NCI-H345 (cell line): ENCODE measurements at places on chromosomes 4 and X.
A peak's percentile ranks its signal among the peaks of the same experiment; 100 is the strongest.

DNA sequence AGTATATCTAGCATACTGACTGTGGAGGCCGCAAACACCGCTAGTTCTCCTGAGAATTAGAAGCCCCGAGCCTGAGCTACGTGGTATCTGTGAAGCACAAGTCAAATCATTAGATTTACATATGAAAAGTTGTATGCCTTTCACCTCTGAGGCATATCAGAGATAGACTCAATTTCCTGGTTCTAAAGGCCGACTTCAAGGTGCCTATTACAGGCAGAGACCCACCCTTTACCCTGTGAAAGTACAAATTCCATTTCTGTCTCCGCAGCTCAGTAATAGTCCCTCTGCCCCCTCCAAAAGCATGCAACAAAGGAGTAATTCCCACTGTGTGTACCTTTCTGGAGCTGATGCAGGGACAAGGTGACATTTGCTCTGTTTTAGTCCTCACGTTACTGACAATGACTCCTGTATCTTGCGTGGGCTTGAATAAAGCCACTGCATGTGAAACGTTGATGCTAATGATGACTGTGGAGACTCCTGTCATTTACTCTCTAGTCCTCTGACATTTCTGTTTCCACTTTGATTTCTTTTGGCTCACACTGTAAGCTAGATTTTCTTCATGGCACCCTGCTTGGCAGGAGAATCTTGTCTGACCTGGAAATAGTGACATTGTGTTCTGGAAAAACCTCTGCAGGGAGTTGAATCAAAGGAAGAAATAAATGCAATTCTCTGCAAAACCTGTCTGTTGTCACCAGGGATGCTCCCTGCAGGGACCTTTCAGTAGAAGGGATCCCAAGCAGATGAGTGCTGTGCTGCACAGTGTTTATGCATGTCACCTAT lies 273.2 kb upstream of the EMCN start:
- no peak for DNase-seq

DNA sequence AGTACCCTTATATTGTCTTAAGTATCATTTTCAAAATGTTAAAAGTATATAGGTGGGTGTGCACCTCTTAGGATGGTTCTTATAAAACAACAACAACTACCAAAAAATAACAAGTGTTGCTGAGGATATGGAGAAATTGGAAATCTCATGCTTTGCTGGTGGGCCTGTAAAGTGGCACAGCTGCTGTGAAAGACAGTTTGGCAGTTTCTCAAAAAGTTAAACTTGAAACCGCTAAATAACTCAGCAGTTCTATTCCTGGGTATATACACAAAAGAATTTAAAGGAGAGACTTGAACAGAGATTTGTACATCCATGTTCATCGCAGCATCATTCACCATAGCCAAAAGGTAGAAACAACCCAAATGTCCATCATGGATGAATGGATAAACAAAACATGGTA lies 65.5 kb downstream of the HAND2 start:
- DNase-seq = no peak

DNA sequence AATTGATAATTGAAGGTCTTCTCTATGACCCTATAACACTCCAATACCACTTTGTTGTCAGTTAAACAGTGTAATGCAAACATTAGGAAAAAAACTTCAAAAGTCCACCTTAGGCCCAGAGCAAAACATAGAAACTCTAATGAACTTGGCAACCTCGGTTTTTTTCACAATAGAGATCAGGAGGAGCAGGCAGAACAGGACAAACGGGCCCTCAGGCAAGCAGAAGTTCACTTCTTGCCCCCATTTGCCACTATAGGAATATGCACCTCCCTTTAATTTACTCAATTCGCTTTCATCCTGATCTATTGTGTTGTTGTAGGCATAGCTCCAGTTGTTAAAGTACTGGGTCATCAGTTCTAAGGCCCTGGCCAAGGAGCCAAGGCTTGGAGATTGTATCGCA lies 18.2 kb downstream of the ACOX3 start:
- no peak for DNase-seq

- no peak for DNase-seq
Observed at GRCh38 chr4:185520119-185520518, 15.2 kb downstream of the PDLIM3 start.

- DNase-seq = no peak
Observed at GRCh38 chrX:147847999-147848398, 63.7 kb upstream of the FMR1 start.

DNA sequence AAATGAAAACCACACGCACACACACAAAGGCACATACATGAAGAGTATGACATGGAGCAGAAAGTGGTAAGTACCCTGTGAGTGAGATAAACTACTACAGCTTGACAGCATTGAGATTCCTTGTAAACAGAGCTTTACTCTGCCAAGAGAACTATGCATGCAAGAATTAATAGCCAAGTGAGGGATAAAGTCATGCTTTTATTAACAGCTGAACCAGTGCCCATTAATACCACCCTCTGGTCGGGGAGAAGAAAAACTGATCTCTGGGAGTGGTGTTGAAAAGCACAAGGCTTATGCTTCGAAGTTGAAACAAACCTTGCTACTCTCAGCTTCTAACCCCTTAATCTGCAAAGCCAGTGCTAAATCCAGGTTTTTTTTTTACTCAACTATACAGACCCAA lies 95.9 kb upstream of the C1QTNF7 start:
- DNase-seq = no peak

GRCh38 chrX:91414713-91415112 lies 19.9 kb upstream of the PABPC5 start:
- no peak for DNase-seq

DNA sequence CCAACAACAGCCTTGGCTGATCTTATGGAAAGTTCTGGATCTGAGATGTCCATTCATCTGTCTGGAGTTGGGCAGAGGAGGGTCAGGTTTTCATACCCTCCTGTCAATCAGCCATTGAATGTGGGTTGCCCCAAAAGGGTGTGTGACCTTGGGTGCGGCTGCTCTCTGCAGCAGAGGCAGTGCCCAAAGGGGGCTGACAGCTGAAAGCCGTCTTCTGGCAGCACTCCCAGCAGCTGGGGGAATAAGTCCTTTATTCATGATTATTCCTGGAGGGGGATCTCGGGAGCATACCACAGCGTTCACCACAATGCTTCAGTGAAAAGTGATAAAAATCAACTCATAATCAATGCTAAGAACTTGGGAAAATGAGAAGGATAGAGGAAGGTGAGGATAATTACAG lies 54.7 kb downstream of the OTC start:
- DNase-seq = no peak

DNA sequence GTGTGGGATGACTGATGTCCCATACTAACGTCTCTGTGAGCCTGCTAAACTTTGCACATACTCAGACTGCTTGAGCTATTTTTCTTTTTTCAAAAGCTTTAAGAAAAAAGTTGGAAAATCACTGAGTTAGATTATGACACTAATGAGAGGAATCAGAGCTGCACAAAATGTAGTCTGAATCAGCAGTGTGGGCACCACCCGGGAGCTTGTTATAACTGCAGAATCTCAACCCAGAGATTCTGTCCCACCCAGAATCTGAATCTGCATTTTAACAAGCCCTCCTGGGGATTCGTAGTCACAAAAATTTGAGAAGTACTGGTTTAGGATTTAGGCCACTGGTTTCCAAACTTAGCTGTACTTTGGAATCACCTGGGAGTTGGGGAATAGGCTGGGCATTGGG lies 102.1 kb upstream of the MID1IP1 start:
- no peak for DNase-seq

DNA sequence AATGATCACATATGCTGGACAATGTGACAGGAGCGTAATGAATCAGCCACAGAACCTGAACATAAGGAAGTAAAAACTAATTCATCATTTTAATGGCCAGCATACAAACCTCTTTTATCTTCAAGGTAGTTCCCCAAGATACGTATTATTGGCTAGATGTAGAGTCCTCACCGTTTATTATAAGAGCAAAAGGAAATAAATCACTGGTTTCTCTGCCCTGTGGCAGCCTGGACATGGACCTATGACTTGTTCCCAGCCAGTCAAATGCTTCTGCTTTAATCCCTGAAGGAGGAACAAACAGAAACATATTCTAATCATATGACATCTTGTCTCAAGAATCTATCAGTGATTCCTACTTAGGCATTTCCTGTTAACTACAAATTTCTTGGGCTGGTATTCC lies 86.8 kb upstream of the FAM241A start:
- no peak for DNase-seq

- DNase-seq = no peak
Observed at GRCh38 chr4:48033825-48034413, 17.3 kb downstream of the NIPAL1 start.

GRCh38 chr4:8409264-8410065 lies 31.1 kb downstream of the ACOX3 start:
- no peak for DNase-seq

DNA sequence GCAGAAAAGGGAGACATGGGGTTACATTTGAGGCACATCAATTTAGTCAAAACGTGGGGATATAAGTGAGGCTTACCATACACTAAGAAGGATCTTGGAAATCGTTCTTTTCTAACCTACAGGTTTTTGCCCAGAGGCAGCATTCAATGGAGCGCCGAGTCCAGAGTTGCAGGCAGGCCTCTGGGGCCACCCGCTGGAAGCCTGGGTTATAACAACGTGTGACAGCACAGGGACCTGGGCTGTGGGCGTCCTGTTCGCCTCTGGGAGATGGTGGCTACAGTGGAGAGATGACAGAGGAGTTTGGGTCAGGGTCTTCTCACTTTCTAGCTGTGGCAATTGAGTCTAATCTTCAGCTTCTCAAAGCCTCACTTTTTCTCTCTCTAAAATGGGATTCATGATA lies 53.9 kb downstream of the ENPP6 start:
- DNase-seq = peak; percentile 3

- no peak for DNase-seq
Observed at GRCh38 chr4:158121161-158121579, 51.7 kb downstream of the GASK1B start.

DNA sequence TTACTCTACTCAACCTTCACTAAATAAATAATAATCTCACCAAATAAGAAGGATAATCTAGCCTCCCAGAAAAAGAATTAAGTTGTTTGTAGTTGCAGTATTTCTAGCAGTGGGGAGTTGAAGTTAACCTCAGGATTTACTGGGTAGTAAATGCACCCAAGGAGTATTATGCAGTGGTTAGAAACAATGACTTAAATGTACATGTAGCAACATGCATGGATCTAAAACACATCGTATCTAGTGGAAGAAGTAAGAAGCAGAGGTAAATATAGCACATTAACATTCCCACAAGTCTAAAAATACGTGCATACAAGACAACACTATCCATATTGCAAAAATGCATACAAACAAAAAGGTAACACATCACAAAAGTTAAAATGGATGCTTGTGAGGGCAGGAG lies 44.2 kb upstream of the SMAD1 start:
- DNase-seq = no peak

DNA sequence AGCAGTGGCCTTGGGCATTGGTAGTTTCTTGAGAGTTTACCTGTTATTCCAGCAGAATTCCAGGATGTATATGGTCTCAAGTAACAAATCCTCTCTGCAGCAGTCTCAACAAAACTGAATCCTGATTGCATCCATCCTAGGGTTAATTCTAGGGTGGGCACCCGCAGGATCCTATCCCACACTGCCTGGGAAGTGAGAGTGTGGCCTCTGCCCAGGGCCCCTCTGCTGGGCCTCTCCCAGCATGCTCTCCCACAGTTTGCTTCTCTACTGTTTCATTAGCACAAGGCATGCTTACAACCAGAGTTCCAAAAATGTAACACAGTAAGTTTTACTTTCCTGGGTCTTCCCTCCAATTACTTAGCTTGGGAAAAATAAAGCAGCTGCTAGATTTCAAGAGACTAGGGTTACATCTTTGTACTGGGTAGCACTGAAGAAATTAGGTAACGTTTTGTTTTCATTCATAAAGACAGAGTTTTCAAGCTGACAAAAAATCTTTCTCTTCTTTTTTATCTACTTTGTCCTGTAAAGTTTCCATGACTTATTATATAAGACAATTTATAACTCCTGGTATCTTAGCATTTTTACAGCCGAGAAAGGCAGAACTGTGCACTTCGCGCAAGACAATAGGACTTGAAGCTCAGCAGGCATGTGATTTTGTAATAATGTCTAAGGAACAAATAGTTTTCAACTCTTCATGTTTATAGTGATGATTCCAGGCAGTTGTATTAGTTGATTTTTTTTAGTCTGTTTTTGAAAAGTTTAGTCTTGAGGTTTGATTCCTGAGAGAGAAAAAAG lies 131.2 kb upstream of the PCDH18 start:
- no peak for DNase-seq

DNA sequence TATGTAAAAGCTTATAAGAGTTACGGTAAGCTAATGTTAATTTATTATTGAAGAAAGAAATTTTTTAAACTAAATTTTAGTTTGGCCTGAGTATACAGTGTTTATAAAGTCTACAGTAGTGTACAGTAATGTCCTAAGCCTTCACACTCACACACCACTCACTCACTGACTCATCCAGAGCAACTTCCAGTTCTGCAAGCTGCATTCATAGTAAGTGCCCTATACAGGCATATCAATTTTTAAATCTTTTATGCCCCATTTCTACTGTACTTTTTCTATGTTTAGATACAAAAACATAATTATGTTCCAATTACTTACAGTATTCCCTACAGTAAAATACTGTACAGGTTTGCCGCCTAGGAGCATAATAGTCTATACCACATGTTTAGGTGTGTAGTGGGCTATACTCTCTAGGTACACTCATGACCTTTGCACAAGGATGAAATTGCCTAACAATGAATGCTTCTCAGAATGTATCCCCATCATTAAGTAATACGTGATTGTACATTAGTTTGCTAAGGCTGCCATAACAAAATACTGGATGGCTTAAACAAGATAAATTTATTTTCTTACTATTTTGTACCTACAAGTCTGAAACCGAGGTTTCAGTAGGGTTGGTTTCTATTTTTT lies 333.8 kb upstream of the PCDH7 start:
- DNase-seq = no peak

DNA sequence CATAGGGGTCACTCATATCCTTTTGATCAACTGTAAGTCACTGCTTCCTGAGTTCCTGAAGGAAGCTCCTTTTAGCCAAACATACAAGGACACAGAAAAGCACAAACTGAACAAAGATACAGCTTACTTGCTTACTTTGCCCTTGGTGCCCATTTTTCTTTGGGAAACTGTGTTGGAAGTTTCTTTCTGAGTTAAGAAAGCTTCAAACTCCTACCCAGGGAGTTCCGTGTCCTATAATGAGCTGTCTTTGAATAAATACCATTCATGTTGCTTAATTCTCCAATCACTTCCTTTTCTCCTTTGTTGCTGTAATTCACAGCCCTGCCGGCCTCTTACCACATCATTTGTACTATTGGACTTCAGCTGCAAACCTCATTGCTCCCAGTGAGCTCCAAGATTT lies at the start of gene ADH4:
Gene ADH4, minus strand, starts transcription at position 228 of the 400 bp plus-strand sequence. Its CDS starts 75 bp downstream, at position 153.
- no peak for DNase-seq

GRCh38 chr4:156941940-156942548 lies 29.6 kb downstream of the PDGFC start:
- DNase-seq = peak; percentile 62

- DNase-seq = peak; percentile 30
Observed at GRCh38 chrX:53831662-53832635, 145.4 kb upstream of the HUWE1 start.

DNA sequence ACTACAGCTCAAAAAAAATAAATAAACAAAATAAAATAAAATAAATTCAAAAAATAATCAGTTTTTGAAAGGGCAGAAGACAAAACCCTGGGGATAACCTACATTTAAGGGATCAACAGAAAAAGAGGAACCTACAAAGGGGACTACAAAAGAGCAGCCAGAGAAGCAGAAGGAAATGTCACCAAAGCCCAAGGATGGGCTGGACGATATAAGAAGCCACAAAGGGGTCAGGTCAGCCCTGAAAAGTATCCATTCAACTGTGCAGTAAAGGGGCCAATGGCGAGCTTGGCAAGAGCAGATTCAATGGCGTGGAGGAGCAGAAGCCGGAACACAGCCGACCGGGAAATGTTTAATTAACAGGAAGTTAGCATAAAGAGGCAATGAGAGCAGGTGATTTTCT lies 16.9 kb downstream of the ACOT9 start:
- DNase-seq = no peak
